HFFc6 (cell line): ENCODE measurements at places on chromosomes 4 and X. TPM values are rescaled to one million over a fixed set of nuclear protein-coding genes. Genes with fewer than 3 reads are reported as not detected.

Gene GABRQ
- total RNA-seq = not detected in 3 replicates

Gene JAKMIP1
- not detected in 3 replicates for total RNA-seq

Gene RPS6KA6
- total RNA-seq = 5.7 to 8.6 TPM (median 6.0 TPM) in 3 replicates

Gene SPANXB1
- 4.4 TPM in 1 of 2 replicates, not detected in the other for total RNA-seq

Gene PHOX2B
- total RNA-seq = not detected in 3 replicates

Gene AMTN
- total RNA-seq = not detected in 3 replicates

Gene CFAP47
- total RNA-seq = not detected in 3 replicates

Gene STARD8
- total RNA-seq = 2.1 to 3.6 TPM (median 3.2 TPM) in 3 replicates

Gene HS3ST1
- not detected in 3 replicates for total RNA-seq

Gene STPG2
- total RNA-seq = not detected in 2 replicates

Gene PNMA3
- total RNA-seq = not detected in 2 replicates

Gene NAA10
- 142 to 169 TPM (median 154 TPM) in 3 replicates for total RNA-seq

Gene MBNL3
- 0.42 to 1.7 TPM (median 0.47 TPM) in 3 replicates for total RNA-seq
